ENCODE measurements at places on chromosomes 1 and 21.

DNA sequence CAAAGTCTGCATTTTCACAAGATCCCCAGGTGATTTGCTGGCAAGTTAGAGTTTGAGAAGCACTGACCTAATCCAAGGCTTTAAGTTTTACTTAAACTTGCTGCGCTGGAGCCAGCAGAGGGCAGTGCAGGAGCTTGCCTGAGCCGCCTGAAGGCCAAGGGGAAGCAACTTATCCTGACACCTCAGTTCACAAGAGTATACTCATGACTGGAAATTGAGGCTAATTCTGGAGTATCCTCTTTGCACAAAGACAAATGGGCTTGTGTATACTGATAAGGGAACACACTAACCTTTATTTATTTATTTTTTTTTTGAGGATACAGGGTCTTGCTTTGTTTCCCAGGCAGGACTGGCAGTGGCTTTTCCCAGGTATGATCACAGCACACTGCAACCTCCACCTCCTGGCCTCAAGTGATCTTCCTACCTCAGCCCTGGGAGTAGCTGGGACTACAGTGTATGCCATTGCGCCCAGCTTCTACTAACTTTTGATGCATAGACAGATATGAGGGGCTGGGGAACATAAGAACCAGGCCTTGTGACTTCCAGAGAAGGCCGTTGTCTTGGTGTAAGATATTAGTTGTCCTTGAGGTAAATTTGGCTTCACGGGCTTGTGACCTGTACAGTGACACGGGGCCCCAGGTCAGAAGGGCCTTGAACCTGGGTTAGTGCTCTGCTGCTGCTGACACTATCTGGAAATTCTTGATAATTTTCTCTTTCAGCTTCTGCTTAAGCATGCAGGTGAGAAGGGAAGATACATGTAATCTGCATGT is 29.0 kb upstream of the SLAMF1 start:
- DNase-seq = peak; percentile 63

- no peak for DNase-seq
Measured at GRCh38 chr1:76262601-76263000, 188.1 kb downstream of the ST6GALNAC3 start.

- peak; percentile 90 for DNase-seq
Measured at GRCh38 chr1:47432071-47433036, 5.5 kb upstream of the FOXD2 start.

DNA sequence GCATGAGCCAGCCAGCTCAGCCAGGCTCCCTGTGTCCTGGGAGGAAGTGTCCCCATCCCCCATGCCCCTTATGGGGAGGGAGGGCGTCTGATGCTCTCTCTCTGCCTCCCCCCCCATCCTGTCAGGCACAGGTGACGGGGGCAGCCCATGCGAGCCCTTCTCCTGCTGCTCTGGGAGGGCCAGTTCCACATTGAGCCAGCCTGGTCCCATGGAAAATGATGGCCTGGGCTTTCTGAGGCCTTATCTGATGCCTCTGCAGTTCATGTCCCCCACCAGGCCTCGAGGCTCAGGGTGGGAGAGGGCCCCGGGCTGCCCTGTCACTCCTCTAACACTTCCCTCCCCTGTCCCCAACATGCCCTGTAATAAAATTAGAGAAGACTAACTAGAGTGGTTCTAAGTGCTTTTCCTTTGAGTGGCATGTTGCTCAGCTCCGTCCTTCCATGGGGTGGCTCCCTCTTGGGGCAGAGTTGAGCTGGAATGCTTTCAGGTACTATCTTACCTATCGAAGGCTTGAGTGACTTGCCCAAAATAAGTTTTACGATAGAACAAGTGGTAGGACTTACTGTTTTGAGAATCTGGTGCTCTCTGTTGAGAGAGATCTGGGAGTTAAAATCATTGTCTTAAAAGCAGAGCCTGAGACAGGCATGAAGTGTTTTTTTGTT is 1.8 kb upstream of the MTFR1L start:
- no peak for DNase-seq

GRCh38 chr1:195791796-195792195 is 816.4 kb downstream of the KCNT2 start:
- DNase-seq = no peak

DNA sequence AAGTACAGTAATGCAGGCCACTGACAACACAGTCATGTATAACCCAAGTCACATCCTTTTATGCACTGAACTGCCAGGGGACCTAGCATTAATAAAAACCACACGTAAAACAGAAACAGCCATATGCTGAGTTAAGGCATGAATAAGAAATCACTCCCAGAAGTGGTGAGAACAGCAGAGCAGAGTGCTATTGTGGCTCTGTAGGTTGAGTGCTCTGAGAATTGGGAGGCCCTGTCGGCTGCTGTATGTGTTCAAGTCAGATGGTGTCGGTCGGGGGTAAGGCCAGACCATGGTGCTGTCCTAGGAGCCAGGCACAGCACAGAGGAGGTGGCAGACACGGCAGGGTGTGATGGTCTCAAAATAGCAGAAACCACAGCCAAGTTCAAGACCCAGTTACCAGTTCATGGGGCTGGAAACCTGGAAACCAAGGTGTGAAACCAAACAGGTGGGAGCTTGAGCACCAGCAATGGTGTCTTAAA is 126.6 kb upstream of the COA6 start:
- DNase-seq = no peak

DNA sequence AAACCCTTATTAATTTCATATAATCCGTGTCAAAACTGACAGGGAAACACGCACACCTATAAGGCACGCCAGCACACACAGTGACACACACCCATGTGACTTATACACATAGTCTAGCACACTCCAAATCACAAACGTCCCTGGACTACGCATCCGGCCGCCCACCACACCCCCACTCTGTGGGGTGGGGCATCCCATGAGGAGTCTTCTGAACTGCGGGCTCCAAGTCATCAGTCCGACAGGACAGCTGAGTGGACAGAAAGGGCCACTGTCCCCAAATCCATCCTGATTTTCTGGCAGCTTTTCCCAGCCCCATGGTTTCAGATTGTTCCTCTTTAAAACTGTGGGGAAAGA is 829 bp downstream of the PEA15 start:
- peak; percentile 65 for DNase-seq

GRCh38 chr1:39132505-39133339 is 71.8 kb upstream of the MACF1 start:
- peak; percentile 69 for DNase-seq

- no peak for DNase-seq
Measured at GRCh38 chr1:193417945-193418744, 231.7 kb upstream of the B3GALT2 start.

GRCh38 chr1:21005466-21006239 is 171.0 kb downstream of the EIF4G3 start:
- no peak for DNase-seq

GRCh38 chr1:15384301-15384901 is 25.3 kb upstream of the EFHD2 start:
- peak; percentile 33 for DNase-seq

DNA sequence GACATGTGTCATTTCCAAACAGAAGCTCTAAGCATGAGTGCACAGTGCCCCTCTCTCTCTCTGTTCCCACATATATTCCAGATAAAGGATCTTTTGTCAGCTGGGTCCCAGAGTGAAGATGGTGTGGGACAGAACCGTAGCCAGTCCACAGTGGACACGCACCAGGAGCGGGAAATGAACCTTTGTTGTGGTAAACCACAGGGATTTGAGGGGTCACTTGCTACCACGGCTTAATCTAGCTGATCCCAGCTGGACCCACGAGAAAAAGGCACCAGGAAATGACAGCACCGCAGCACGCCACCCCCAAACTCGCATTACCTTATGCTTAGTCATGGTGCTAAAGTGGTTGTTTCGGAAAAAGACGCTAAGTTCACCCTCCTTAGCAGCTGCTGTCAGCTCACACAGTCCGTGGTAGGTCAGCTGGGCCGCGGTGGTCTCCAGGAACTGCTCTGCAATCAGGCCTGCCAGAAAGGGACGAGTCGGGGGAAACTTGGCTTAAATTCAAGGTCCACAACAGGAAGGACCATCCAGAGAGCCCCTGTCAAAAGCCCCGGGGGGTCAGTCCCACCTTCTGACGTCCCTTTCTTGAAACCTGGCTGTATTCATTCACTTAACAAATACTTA is 7.5 kb downstream of the MINDY1 start:
- DNase-seq = no peak

DNA sequence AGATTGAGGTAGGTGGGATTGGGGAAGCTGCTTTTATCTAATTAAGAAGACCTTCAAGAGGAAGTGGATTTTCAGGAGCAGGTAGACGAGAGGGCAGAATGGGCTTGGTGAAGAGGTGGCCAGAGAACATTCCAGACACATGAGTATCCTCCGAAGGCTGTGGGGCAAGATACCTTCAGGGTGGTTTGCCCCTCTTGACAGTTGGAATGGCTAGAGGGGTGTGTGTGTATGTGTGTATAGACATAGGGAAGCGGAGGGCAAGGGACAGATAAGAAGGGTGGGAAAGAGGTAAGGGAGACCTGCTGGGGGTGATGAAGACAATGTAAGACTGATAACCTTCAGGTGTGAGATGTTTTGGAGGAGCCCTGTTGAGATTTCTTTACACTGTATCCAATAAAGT is 46.8 kb upstream of the TSPAN2 start:
- DNase-seq = no peak

- DNase-seq = no peak
Measured at GRCh38 chr1:232472485-232473041, 157.4 kb downstream of the SIPA1L2 start.
